ENCODE measurements at places on chromosomes 2 and 18. TPM values are rescaled to one million over a fixed set of nuclear protein-coding genes. Genes with fewer than 3 reads are reported as not detected.
A peak's percentile ranks its signal among the peaks of the same experiment; 100 is the strongest.

The FEV gene
- total RNA-seq, result not detected

The LRRTM4 gene
- total RNA-seq, result not detected

The CFC1 gene
- total RNA-seq, result not detected

The MLPH gene
- not detected for total RNA-seq

The CIDEA gene
- total RNA-seq, result not detected

The PLA2R1 gene
- total RNA-seq, result 26.9 TPM

The ARHGEF4 gene
- 0.63 TPM for total RNA-seq

The SLC9A2 gene
- total RNA-seq, result not detected

The LHCGR gene
- total RNA-seq, result not detected

DNA sequence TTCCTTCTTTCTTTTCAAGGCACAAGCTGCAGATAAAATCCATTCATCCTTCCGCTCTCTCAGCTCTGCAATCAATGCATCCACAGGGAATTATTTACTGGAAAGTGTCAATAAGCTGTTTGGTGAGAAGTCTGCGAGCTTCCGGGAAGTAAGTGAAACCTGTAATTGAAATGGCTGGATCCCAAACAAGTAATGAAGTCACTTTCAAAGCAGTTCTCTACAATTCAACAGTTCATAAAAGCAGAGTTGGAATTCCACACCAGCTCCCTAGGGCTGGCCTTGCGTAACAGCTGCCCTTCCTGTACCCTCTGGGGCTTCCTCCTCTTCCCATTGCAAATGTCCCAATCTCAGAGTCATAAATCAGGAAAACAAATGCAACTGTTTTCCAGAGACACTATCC is 9.6 kb downstream of the SERPINB2 start:
- no peak for DNase-seq

- DNase-seq, result no peak
These were observed 17.8 kb upstream of the SPAG16 start for GRCh38 chr2:213266421-213266820.

- DNase-seq, result no peak
These were observed 820.7 kb upstream of the SALL3 start for GRCh38 chr18:78158943-78159342.

GRCh38 chr2:65710356-65710755 is 278.0 kb upstream of the SPRED2 start:
- no peak for DNase-seq

- DNase-seq, result no peak
These were observed 358.7 kb upstream of the TNP1 start for GRCh38 chr2:217218269-217219163.

- DNase-seq, result no peak
These were observed 4.5 kb downstream of the SLC14A2 start for GRCh38 chr18:45619826-45620201.

DNA sequence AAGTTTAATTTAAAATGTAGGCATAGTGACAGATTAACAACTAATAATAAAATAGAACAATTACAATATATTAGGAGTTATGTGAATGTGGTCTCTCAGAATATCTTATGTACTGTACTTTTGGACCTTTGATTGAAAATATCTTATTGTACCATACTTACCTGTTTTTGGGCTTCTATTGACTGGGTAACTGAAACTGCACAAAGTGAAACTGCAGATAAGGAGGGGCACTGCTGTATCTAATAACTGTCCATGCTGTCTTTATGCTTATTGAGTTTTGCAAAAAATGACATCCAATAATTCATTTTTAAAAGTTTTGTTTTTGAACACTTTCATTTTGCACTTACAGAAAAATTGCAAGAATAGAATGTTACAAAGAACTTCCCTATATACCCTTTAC is 19.9 kb downstream of the BIRC6 start:
- no peak for DNase-seq

- DNase-seq, result no peak
These were observed 89.8 kb upstream of the ITGB6 start for GRCh38 chr2:160289831-160290230.

GRCh38 chr2:239625971-239626734 is 225.3 kb upstream of the HDAC4 start:
- no peak for DNase-seq

DNA sequence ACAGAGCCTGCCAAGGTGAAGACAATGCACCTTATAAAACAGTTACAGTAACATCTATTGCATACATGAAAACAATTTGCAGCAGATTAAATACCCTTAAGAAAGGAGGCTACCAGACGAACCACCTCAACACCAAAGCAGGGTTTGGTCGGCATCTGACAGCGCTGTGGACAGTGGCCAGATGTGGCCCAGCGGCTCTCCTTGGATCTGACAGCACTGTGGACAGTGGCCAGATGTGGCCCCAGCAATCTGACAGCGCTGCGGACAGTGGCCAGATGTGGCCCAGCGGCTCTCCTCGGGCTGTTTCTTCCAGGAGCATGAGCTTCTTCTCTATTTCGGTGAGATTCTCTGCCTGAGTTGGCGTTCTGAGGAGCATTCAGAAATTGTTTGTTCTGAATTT is 211.6 kb downstream of the ANKRD30B start:
- DNase-seq, result no peak

GRCh38 chr2:146239392-146240135 is 1605.3 kb upstream of the ACVR2A start:
- DNase-seq, result no peak

DNA sequence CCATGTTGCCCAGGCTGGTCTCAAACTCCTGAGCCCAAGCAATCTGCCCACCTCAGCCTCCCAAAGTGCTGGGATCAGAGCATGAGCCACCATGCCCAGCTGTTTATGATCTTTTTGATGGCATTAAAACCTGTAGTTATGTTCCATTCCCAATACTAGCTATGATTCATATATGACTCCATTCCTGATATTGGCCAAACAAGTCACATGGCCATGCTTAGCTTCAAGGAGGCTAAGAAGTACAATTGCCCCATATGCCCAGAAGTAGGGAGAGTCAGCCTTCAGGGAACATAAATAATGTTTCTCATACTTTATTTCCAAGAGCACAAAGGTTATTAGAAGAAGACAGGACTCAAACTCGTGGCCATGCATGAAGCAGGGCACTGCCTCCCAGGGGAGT is 132.4 kb upstream of the RAB6C start:
- no peak for DNase-seq

- peak; percentile 37 for DNase-seq
These were observed 88.9 kb downstream of the TMEM185B start for GRCh38 chr2:120134263-120134662.

- no peak for DNase-seq
These were observed 18.1 kb upstream of the LOXHD1 start for GRCh38 chr18:46675112-46675511.

GRCh38 chr18:46886893-46887292 is 30.4 kb downstream of the PIAS2 start:
- DNase-seq, result no peak

GRCh38 chr2:42804338-42804737 is 12.0 kb upstream of the HAAO start:
- no peak for DNase-seq

GRCh38 chr18:33575451-33575850 is 2.6 kb upstream of the ASXL3 start:
- no peak for DNase-seq
